Stimulated activated CD8-positive, alpha-beta memory T cell treated with anti-CD3 and anti-CD28 coated beads, Interleukin-4, amount 100 ng/mL, for 1 hour (primary cell): ENCODE measurements at places on chromosomes 4 and X.

- DNase-seq, result no peak
Measured at GRCh38 chrX:120213438-120214265, 37.0 kb upstream of the ZBTB33 start.

DNA sequence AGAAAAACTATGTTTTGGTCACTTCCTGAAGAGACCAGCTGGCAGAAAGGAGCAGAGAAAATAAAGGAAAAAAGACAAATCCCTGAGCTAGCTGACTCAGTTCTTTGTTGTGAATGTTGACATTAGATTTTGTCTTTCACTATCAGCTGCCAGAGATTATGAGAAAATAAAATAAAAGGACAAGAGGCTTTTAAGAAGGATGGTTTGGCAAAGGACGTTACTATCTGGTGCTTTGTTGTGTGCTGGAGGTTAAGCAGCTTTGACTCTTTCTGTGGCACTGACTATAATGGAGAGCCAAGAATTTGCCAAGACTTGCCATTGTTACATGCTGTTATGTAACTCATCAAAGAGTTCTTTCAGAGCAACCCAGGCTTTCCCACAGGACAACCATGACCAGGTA lies 12.1 kb downstream of the ASB5 start:
- DNase-seq, result no peak

- DNase-seq, result no peak
Measured at GRCh38 chrX:12446342-12447075, 308.2 kb downstream of the FRMPD4 start.

DNA sequence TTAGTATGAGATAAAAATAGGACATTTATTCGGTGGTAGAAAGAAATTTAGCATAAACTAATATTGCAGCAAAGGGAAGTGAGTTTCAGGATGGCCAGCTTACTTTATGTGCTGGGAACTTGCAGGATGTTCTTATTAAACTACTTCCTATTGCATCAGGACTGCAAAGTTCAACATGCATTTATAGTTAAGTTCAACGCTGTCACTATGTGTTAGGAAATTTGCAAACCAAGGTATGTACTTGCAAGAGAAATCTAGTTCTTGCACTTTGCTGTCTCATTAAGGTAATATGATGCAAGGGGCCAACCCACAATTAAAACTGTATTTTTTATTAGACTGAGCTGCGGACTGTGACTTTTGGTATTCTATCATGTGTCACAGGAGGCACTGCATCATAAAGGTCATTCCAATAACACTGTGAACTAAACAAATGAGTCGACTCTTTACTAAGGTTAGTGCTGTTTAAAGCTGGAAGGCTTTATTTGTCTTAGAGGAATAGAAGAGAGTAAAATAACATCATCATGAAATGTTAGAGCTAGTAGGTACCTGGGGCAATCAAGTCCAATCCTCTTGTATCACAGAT lies 1525.7 kb upstream of the TENM3 start:
- DNase-seq, result no peak

- DNase-seq, result no peak
Measured at GRCh38 chrX:9465380-9466123, 694 bp downstream of the TBL1X start.

- DNase-seq, result no peak
Measured at GRCh38 chr4:101282076-101282844, 65.1 kb downstream of the PPP3CA start.

DNA sequence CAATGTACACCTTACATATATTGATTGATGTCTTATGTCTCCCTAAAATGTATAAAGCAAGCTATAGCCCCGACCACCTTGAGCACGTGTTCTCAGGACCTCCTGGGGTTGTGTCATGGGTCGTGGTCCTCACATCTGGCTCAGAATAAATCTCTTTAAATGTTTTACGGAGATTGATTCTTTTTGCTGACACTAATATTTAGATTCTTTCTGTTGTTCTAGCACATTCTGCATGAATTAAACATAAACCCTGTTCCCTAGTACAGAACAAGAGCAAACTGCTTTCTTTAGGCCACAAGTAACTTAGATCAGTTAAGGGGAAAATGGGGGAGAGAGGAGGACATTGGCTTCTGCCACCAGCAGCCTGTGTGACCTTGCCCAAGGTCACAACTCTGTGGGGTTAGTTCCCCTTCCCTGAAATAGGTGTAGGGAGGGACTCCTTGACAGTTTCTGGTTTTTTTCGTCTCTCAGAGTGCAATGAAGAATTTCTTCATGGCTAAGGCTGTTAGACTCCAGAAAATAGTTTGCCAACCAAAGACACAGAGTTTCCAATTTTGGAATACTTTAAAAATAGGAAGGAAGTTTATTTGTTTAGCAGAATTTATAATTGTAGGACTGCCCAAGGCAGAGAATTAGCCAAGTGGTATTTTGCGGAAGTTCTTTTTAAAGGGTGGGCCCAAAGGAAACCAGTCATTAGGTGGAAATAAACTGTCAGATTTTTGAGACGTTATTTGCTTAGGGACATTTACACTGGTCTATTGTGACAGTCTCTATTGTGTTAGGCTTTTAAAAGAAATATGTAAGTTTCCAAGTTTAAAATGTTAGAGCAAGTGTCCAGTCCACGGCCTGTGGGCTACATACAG lies 29.4 kb downstream of the PTTG2 start:
- DNase-seq, result no peak

GRCh38 chrX:118589227-118589626 lies 93.6 kb downstream of the DOCK11 start:
- DNase-seq, result no peak

DNA sequence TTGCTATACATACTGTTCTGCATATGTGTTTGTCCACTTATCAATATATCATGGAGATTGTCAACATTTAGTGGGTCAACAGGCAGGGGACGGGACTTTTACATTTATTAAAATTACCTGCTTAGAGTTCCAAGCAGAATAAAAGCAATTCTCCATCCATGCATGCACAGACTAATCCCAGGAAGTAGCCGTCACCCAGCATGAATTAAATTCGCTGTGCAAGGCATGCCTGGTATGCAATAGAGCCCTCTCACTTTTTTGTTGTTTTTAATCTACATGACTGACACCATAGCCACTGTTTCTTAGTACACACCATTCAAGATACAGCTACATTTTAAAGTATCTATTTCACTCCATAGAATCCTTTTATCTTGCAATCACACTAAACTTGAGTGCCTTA lies 108.9 kb downstream of the USP46 start:
- DNase-seq, result no peak

- DNase-seq, result no peak
Measured at GRCh38 chr4:65651751-65652150, 18.5 kb downstream of the EPHA5 start.

GRCh38 chr4:88827442-88827841 lies 129.8 kb upstream of the NAP1L5 start:
- no peak for DNase-seq

DNA sequence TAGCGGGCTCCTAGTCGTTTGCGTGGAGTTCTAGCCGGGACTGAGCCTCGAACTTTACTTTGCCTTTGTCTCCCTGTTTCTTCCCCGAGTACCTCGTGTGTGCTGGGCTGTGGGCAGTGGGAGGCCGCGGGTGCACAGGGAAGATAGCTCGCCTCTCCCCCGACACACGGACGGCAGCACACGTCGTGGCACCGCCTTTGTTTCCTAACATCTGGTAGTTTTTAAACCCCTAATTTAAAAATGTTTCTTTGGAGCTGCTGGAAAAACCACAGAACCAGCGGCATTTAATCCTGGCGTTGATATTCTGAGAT lies 866 bp downstream of the RBM46 start:
- no peak for DNase-seq

- DNase-seq, result no peak
Measured at GRCh38 chr4:35347276-35347675, 897.0 kb downstream of the ARAP2 start.

GRCh38 chr4:151553874-151554273 lies 144.9 kb downstream of the FHIP1A start:
- DNase-seq, result no peak

GRCh38 chr4:87058356-87059073 lies 123.7 kb downstream of the AFF1 start:
- no peak for DNase-seq

- no peak for DNase-seq
Measured at GRCh38 chrX:6748595-6748994, 213.7 kb upstream of the VCX3A start.

DNA sequence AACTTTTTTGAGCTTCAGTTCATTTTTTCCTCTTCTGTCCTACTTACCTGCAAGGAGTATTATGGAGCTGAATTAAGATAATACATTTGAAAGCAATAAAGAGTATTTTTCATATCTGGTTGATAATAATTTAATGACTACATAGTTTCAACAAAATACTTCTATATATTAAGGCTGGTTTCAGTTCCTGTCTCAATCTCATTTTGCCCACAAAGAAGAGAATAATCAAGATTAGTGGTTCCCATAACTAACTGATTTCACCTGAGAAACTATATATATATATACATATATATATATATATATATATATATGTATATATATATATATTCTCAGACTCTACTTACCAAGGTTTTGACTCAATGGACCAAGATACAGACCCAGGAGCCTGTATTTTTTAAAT lies 87.7 kb upstream of the ATOH1 start:
- no peak for DNase-seq

DNA sequence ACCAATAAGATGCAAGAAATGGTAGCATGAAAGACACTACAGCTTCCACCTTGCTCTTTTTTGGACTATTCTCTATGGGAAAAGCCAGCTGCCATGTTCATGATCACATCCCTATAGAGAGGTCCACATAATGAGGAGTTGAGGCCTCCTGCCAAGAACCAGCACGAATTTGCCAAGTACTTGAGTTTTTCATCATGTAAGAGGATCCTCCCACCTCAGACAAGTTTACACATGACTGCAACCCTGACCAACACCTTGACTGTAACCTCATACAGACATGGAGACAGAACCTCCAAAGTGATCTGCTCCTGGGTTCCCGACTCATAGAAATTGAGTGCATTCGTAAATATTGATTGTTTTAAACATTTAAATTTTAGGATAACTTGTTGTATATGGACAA lies 135.2 kb upstream of the TSPAN5 start:
- DNase-seq, result no peak

GRCh38 chr4:160202802-160203201 lies 1099.9 kb downstream of the RAPGEF2 start:
- DNase-seq, result no peak

- DNase-seq, result no peak
Measured at GRCh38 chr4:127624173-127624572, 8.6 kb upstream of the INTU start.

- DNase-seq, result no peak
Measured at GRCh38 chrX:136199365-136199764, 51.8 kb downstream of the MAP7D3 start.

DNA sequence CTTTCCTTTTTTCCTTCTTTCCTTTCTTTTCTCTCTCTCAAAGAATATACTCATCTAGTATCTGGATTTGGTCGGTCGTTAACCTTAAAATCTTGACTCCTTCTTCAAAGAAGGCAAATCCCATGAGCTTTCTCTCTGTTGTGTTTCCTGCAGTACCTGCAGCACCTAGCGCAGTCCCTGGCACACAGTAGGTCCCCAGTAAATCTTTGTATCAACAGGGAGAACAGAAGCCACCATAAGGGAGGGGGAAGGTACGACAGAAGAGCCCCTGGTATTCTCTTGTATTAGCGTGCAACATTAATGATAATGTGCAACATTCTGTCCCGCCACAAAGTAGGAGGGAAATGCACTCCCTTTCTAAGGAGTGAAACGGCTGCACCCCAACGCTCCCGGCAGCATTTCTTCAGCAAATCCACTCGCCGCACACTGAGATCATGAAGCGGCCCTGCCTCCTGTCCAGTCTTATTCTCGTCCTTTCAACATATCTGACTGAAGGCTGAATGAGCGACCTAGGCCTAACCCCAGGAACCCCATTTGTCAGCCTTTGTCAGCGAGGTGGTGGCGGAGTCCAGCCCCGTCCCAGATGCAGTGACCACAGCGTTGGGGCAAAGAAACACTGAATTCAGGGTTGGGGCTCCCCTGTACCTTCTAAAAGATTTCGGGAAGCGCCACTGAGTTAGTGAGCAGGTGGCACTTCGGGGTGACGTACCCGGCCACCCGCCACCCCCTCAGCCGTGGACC lies 133.7 kb downstream of the AMELX start:
- no peak for DNase-seq

- no peak for DNase-seq
Measured at GRCh38 chr4:55172694-55173287, 47.4 kb upstream of the KDR start.

DNA sequence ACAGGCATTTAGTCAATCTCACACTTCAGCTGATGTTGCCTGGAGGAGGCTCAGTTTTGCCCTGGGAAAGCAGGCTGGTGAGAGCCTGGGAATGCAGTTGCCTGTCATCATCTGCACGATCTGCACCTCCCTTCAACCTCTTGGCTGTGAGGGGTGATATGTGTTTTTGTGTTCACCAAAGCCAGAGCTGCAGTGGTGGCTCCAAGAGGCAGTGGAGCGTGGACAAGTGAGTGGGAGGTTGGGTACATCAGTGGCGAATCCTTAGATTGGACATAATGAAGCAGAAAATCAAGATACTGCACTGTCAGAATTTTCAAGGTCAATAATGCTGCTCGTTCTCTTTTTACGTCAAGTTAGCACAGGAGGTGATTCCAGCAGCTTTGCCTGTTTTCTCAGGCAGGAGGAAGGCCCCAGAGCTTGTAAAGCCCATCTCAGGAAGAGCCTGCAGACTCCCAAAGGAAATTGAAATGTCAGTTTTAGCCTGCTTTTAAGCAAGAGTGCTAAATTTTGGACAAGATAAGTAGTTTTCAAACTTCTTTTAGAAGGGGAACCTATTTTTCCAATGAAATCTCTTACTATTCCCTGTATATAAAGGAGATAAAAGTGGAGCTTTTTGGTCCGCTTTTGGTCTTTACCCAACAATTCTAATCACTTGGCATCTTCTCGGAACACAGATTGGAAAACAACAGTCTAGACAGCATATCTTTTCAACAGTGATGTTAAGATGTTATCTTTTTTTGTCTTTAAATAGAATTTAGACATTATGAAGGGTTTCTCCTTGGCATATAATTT lies 92.8 kb downstream of the FRAS1 start:
- no peak for DNase-seq

DNA sequence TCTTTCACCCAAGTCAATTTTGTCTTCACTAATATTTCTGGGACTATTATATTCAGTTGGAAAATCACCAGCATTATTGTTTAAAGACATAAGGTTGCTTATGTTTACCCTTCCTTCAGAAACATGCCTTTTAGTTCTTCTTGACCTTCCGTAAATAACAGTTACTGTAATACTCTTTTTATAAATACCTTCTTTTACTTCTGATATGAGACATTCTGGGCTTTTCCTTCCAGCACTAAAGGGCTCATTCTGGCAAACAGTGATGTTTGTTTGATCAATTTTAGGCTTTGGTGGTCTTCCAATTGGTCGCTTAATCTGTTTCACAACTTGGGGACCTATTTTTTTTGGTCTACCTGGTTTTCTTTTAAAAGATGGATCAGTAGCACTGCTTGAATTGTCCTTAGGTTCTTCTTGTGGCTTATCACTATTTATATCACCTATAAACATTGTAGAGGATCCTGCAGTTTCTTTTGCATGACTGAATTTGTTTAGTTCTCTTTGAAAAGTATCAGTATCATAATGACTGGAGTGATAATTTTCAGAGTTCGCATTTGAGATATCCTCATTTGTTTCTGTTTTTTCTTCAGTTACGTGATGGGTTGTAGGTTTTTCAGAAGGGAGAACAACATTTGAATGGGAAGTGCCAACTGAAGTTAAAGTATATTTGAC lies 64.8 kb downstream of the NCAPG start:
- DNase-seq, result no peak
